ENCODE measurements at places on chromosomes 13 and 19. TPM values are rescaled to one million over a fixed set of nuclear protein-coding genes. Genes with fewer than 3 reads are reported as not detected.

The PSG6 gene
- total RNA-seq, result not detected

The FUT3 gene
- not detected for total RNA-seq

The SPACA4 gene
- total RNA-seq, result not detected

The RGS9BP gene
- total RNA-seq, result 0.22 TPM

The PSMC4 gene
- 97.2 TPM for total RNA-seq

The ZNF99 gene
- total RNA-seq, result not detected

The METTL21C gene
- total RNA-seq, result not detected

The SERP2 gene
- total RNA-seq, result 0.36 TPM

The ACP5 gene
- not detected for total RNA-seq

The ZNF136 gene
- 4.7 TPM for total RNA-seq

The ZNF442 gene
- 1.2 TPM for total RNA-seq

The LIM2 gene
- total RNA-seq, result not detected

The ANGPTL8 gene
- total RNA-seq, result not detected

The RNF17 gene
- not detected for total RNA-seq

The KCNJ14 gene
- total RNA-seq, result 0.66 TPM

The SUGT1 gene
- 80.5 TPM for total RNA-seq

The CYP2A13 gene
- total RNA-seq, result not detected

The ZNF426 gene
- 24.5 TPM for total RNA-seq

The PRODH2 gene
- total RNA-seq, result not detected

The ANKRD10 gene
- 70.1 TPM for total RNA-seq

The SIGLECL1 gene
- not detected for total RNA-seq

The ZNF497 gene
- 0.40 TPM for total RNA-seq

The CFD gene
- 2.3 TPM for total RNA-seq

The NALCN gene
- 4.1 TPM for total RNA-seq

The CEACAM21 gene
- 0.27 TPM for total RNA-seq

The KLHL1 gene
- total RNA-seq, result not detected

The FGF21 gene
- total RNA-seq, result not detected

The ZNF256 gene
- total RNA-seq, result 5.5 TPM

The FBN3 gene
- total RNA-seq, result not detected

The LSR gene
- 0.36 TPM for total RNA-seq

The PSG3 gene
- total RNA-seq, result not detected

The PDX1 gene
- total RNA-seq, result not detected

The VSIG10L gene
- 0.29 TPM for total RNA-seq

The CLEC17A gene
- total RNA-seq, result not detected

The S1PR5 gene
- total RNA-seq, result not detected

The C1QTNF9B gene
- not detected for total RNA-seq

The PROZ gene
- not detected for total RNA-seq

The KLK14 gene
- total RNA-seq, result not detected

The ZNF729 gene
- not detected for total RNA-seq

The ADGRE3 gene
- not detected for total RNA-seq

The LRRC8E gene
- total RNA-seq, result 1.5 TPM

The GJA3 gene
- total RNA-seq, result not detected

The HCST gene
- not detected for total RNA-seq

The SHANK1 gene
- 2.9 TPM for total RNA-seq

The PLEKHF1 gene
- 6.6 TPM for total RNA-seq

The UCHL3 gene
- 83.1 TPM for total RNA-seq

The GRWD1 gene
- 54.2 TPM for total RNA-seq
